CD4-positive, alpha-beta T cell (primary cell): ENCODE measurements at places on chromosomes 3 and 15. TPM values are rescaled to one million over a fixed set of nuclear protein-coding genes. Genes with fewer than 3 reads are reported as not detected.

Gene MST1R
- 0.89 TPM for total RNA-seq

Gene MESP1
- total RNA-seq = 0.22 TPM

Gene DPPA2
- not detected for total RNA-seq

Gene BLM
- total RNA-seq = 1.8 TPM

Gene RBMS3
- total RNA-seq = 1.7 TPM

DNA sequence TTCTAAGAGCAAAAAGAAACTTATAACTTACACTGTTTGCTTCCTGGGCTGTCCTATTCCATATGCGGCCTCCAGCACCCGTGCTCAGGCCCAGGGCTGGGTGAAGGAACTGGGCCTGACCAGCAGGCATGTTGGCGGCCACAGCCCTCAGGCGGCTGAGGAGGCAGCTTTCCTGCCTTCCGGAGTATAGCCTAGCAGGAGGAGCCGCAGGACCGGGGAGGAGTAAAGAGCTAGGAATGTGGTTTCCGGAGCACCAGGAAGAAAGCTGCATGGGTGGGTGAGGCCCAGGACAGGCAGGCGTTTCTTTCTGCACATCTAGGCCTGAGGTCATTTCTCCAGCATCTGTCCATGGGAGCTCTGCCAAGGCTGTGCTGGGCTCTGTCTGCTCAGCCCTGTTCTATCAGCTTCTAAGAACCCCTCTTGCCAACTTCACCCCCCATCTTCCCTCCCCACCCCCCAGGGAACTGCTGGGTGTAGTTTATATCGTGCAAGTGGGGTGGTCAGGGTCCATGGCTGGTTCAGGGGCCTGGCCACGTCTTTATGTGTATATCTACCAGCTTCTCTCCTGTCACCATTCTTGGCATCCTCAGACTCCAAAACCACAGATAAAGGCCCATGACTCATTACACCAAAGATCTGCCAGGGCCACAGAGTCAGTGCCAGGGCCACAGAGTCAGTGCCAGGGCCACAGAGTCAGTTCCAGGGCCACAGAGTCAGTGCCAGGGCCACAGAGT lies 7.8 kb upstream of the KIF7 start:
- peaks cover 3% of the 10 kb centered on the region for H3K4me1 ChIP-seq
- H3K36me3 ChIP-seq = no peaks in the 10 kb centered on the region
- H3K27me3 ChIP-seq = peaks cover 27% of the 10 kb centered on the region
- H3K27ac ChIP-seq = no peak overlapping the region

DNA sequence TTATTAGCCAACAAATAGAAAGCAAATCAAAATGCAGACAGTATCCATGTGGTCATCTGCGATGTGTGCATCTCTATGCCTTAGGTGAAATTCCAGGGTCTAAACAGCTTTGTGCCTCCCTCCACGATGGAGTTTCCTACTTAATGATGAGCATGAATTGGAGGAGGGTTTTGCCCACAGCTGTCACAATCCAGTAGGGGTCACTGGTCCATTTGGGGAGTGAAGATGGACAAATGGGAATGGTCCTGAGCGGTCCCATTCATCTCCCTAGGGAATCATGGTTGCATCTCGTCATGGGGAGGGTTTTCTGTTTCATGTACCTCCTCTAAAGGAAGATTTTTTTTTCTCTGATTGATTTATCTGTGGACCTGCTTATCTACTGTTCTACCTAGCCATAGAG lies 358.0 kb downstream of the PTPRG start:
- no peak overlapping the region for H3K4me3 ChIP-seq
- H3K27ac ChIP-seq = no peak overlapping the region
- no peaks in the 10 kb centered on the region for H3K27me3 ChIP-seq
- no peak for DNase-seq

GRCh38 chr3:46022909-46023785 lies 4.1 kb downstream of the XCR1 start:
- H3K4me1 ChIP-seq = no peaks in the 10 kb centered on the region
- DNase-seq = no peak

DNA sequence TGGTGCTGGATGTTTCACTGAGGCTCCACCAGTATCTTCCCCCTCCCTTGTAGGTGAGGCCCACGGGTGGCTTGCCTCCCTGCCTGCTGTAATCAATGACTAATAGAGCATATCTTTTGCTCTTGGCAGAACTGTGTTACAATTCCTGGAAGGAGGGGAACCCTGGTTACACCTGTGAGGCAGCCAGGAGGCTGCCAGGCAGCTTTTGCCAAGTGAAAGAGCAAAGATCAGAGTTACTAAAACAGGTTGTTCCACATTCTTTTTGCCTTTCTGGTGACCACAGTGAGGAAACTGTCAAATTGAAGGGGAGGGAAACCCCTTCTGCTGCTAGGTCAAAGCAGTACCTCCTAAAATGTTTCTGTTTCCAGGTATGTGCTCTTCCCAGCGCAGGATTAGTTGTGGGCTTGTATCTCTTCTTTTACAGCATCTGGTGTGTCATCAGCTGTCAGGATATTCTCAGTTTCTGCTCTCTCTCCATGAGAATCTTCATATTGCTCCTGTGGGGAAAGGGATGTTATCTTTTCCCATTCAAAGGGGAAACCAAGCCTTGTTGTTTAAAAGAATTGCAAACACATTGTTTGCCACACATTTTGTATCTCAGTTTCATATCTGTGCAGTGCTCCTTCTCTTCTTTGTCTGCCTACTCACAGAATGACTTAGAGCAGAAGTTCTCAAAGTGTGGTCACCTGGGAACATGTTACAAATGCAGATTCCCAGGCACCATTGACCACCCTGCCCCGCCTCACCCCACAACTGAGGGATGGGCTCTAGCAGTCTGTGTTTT lies 137.4 kb upstream of the UMPS start:
- no peaks in the 10 kb centered on the region for H3K4me1 ChIP-seq
- H3K27ac ChIP-seq = no peak overlapping the region
- H3K4me3 ChIP-seq = no peak overlapping the region
- no peaks in the 10 kb centered on the region for H3K36me3 ChIP-seq
- DNase-seq = no peak

DNA sequence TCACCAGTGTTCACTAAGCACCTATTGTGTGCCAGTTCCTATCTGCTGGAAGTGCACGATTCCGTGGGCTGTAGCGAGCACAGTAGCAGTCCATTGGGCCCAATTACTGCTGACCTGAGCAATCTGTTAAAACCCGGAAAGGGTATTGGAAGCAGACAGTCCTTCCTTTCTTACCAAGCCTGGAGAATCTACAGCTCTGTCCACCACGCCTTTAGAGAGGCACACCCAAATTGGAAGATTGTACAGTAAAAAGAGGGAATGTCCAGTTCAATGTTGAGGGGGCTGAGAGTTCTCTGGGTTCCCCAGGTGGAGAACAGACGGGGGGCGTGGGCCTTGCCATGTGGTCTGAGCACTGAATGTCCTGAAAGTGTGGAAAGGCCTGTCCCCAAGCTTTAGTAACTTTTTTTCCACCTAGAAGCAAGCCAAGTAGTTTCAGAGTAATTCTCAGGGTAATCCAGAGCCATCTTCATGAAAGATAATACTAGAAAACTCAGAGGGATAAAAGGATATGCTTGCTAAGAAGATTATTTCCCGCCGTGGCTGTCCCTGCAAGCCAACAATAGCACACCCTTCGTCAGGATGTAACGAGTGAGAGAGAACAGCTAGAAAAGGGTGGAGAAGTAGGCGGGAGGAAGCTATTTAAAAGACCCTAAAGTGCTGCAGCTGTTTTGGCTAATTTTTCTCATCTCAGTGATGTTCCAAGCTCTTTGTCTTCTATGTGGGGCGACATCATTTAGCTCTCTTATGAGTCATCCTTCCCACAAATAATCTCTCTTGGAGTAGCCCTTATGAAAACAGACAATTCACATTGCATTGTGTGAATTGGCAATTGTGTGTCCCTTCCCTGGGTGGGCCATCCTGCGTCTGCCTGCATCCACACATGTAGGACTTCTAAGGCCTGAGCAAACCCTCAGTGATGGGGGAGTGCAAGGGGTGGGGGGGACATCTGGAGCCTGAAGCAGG lies 181.0 kb downstream of the ATG7 start:
- no peak overlapping the region for H3K4me3 ChIP-seq
- no peaks in the 10 kb centered on the region for H3K27me3 ChIP-seq
- no peaks in the 10 kb centered on the region for H3K36me3 ChIP-seq
- H3K27ac ChIP-seq = no peak overlapping the region
- no peaks in the 10 kb centered on the region for H3K4me1 ChIP-seq

- no peaks in the 10 kb centered on the region for H3K27me3 ChIP-seq
- DNase-seq = no peak
- no peak overlapping the region for H3K27ac ChIP-seq
- H3K36me3 ChIP-seq = no peaks in the 10 kb centered on the region
These were observed 177.5 kb downstream of the PGPEP1L start for GRCh38 chr15:98830034-98830634.

DNA sequence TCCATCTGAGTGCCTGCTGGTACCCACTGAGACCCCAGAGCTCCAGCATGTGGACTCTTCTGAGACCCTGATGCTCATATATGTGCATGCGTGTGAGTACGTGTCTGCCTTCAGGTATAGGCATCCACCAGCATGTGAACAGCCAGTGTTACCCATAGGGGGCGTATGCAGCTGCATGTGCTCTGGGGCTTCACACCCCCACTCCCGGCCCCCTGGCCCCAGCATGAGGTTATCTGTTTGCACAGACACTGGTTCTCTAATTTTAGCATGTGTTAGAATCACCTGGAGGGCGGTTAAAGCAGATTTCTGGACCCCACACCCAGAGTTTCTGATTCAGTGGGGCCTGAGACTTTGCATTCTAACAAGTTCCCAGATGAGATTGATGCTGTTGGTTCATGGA lies 824 bp upstream of the CILP start:
- no peak overlapping the region for H3K4me3 ChIP-seq
- no peaks in the 10 kb centered on the region for H3K36me3 ChIP-seq
- no peak overlapping the region for H3K27ac ChIP-seq
- DNase-seq = no peak
- no peaks in the 10 kb centered on the region for H3K27me3 ChIP-seq

DNA sequence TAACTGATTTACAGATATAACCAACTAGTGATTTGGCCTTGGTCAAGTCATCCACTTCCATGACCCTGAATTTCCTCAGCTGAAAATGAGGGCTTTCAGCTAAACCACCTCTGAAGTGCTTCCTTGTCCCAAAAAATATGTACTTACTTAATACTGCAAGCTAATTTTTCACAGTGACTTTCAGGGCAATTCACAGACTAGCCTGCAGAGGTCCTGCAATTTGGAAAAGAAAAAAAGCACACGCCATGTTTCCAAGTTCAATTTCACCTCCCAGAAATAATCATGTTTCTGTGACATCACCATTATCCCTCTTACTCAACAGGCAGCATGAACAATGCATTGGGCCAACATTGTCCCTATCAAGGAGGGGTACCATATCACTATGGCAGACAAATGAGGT lies 218.2 kb downstream of the SHOX2 start:
- H3K27ac ChIP-seq = no peak overlapping the region
- no peak overlapping the region for H3K4me3 ChIP-seq
- H3K36me3 ChIP-seq = no peaks in the 10 kb centered on the region
- H3K27me3 ChIP-seq = no peaks in the 10 kb centered on the region
- no peaks in the 10 kb centered on the region for H3K4me1 ChIP-seq

DNA sequence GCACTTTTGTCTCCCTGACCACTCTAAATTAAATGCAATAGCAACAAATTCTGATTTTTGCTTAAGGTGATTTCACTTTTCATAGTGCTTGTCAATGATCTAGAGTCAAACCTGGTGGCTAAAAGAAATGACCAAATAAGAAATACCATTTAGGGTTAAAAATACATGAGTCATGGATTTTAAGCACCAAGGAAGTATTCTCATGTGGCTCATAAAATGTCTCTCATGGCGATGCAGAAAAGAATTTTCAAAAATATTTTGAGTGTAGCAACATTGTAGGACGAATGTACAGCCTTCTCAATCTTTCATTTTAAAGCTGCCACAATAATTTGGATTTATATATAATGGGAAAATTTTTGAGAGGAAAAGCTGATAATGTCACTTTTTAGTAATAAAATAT lies 193.6 kb downstream of the EPHA3 start:
- DNase-seq = no peak
- H3K4me1 ChIP-seq = no peaks in the 10 kb centered on the region
- no peak overlapping the region for H3K4me3 ChIP-seq
- H3K27me3 ChIP-seq = no peaks in the 10 kb centered on the region
- no peaks in the 10 kb centered on the region for H3K36me3 ChIP-seq
- no peak overlapping the region for H3K27ac ChIP-seq

- no peak overlapping the region for H3K27ac ChIP-seq
- no peak for DNase-seq
- no peak overlapping the region for H3K4me3 ChIP-seq
- no peaks in the 10 kb centered on the region for H3K27me3 ChIP-seq
These were observed 92.3 kb upstream of the FHIT start for GRCh38 chr3:61343543-61343942.

GRCh38 chr3:58691997-58692396 lies 25.4 kb upstream of the FAM3D start:
- no peak for DNase-seq
- no peaks in the 10 kb centered on the region for H3K4me1 ChIP-seq
- no peak overlapping the region for H3K27ac ChIP-seq

GRCh38 chr3:146404436-146404835 lies 64.9 kb downstream of the PLSCR2 start:
- no peaks in the 10 kb centered on the region for H3K36me3 ChIP-seq
- no peak for DNase-seq
- no peaks in the 10 kb centered on the region for H3K4me1 ChIP-seq
- no peak overlapping the region for H3K4me3 ChIP-seq
